Esophagus mucosa (tissue), 1 donor: ENCODE measurements at places on chromosomes 16 and 17.
A peak's percentile ranks its signal among the peaks of the same experiment; 100 is the strongest.

GRCh38 chr16:86239381-86239780, 270.9 kb upstream of the FOXF1 start:
- no peak for ATAC-seq

DNA sequence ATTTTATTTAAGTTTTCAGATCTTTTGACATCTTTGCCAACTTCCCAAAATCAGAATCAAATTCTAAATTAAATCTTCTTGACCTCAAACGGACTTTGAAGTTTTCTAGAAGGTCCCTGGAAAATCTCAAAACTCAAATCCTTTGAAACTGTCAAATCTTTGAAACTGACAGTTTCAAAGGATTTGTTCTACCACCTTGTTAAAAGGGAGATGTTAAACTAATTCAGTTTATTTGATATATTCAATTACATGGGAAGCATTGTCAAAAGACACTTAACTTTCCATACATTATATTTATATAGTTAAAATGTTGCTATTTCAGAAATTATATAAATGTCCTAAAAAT, 3.4 kb upstream of the DPEP1 start:
- no peak for ATAC-seq

- peak; percentile 61 for ATAC-seq
Observed at GRCh38 chr17:181245-182049, at the start of gene DOC2B. Gene DOC2B (minus strand): TSS chr17:181650. CDS start chr17:181479, 171 bp downstream.

DNA sequence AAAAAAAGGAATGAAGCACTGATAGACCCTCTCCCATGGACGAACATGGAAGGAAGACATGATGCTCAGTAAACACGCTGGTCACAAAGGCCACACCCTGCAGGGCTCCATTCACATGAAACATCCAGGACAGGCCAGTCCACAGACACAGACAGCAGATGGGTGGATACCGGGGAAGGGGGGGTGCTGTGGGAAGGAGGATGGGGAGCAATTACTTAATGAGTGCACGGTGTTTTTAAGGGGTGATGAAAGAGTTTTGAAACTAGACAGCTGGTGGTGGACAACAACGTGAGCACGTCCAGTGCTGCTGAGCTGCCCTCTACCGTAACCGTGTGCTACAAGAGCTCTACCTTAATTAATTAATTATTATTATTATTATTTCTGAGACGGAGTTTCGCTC, 6.0 kb upstream of the SLC16A3 start:
- no peak for ATAC-seq

DNA sequence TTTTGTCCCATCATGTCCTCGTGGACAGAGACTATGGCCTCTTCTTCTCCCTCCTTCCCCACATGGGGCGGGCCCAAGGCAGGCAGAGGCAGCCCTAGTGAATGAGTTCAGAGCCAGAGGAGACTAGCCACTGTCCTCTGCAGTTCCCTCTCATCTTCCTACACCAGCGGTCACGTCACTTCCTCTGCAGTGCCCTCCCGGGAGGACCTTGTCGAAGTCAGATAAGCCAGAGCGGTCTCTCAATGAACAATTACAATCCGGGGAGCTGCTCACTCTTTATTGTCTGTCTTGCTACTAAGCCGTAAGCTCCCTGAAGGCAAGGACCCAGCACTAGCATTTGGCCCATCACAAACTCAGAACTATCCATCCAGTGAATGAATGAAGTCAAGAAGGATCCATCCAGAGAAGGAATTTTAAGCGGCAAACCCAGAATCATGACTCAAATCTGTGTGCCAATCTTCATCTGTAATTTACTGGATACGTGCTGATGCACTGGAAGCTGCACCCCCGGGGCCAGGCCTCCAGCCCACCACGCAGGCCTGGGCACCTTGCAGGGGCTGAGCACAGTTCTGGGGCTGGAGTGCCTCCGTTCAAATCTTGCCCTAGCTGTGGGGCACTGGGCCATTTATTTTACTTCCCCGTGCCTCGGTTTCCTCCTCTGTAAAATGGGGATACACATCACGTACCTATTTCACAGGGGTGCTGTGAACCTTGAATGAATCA, 18.1 kb downstream of the ZNF423 start:
- ATAC-seq: no peak

- ATAC-seq: no peak
Observed at GRCh38 chr16:88333848-88334777, 48.6 kb upstream of the ZNF469 start.

GRCh38 chr17:29546830-29547229, 20.0 kb downstream of the ABHD15 start:
- ATAC-seq: no peak

DNA sequence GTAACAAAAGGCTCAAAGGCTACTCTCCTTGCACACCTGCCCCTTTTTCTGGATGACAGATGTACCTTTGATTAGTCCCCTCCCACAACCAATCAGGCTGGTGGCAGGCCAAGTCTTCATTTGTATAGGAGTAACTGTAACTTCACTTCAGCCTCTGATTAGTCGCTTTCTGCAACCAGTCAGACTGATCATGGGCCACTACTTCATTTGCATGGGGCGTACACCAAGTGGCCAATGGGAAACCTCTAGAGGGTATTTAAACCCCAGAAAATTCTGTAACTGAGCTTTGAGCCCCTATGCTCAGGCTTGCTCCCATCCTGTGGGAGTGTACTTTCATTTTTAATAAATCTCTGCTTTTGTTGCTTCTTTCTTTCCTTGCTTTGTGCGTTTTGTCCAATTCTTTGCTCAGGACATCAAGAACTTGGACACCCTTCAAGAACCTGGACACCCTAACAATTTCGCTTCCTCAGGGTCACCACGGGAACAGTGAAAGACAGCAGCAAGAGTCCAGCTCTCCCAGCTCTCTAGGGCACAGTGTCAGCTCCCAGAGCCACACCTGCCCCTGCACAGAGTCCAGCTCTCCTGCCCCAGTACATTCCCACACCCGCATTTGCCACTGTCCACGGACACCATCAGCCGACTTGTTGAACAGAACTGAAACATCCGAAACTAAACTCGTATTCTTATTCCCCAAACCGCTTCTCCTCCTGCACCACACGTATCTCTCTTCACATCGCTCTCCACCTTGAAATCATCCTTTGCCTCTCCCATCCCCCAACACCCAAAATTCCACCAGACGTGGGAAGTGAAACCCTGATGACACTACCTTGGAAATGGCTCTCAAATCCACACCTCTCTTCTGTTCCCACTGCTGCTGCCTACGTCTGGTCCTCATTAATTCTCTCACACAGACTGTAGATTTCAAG, 53.4 kb downstream of the ABCC12 start:
- ATAC-seq: no peak

GRCh38 chr16:88810912-88811768, 588 bp downstream of the APRT start:
- peak; percentile 71 for ATAC-seq

DNA sequence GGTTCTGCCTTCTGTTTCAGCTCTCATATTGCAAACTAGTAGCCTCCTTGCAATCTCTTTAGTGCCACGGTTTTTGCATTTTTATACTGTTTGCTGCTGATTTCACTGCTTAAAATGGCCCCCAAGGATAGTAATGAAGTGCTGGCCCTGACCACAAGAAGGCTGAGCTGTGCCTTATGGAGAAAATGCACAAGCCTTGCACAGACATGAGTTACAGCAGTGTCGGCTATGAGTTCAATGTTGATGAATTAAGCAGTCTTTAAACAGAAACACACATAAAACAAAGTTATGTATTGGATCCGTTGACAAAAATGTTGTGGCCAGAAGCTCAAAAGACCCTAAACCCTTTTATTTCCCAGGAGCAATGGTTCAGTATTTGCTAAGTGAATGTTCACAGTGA, 210.6 kb upstream of the DYNLRB2 start:
- ATAC-seq: no peak

DNA sequence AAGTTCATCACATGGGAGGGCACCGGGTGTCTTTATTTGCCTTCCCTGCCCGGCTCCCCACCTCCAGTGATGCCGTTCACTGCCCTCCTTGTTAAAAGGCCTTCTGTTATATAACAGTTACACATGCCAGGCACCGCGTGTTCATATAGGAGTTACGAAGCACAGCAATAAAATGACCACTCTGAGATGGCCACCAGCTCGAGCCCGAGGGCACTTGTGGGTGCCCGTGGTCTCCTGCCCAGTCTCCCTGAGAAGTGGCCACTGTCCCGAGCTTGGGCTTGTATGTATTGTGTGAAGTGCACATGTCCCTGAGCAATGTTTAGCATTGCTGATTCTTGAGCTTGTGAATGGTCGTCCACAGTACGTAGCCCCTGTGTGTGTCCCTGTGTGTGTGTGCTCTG, 355.6 kb downstream of the SEC14L1 start:
- ATAC-seq: no peak

- no peak for ATAC-seq
Observed at GRCh38 chr16:31508706-31509195, 560 bp upstream of the RUSF1 start.

DNA sequence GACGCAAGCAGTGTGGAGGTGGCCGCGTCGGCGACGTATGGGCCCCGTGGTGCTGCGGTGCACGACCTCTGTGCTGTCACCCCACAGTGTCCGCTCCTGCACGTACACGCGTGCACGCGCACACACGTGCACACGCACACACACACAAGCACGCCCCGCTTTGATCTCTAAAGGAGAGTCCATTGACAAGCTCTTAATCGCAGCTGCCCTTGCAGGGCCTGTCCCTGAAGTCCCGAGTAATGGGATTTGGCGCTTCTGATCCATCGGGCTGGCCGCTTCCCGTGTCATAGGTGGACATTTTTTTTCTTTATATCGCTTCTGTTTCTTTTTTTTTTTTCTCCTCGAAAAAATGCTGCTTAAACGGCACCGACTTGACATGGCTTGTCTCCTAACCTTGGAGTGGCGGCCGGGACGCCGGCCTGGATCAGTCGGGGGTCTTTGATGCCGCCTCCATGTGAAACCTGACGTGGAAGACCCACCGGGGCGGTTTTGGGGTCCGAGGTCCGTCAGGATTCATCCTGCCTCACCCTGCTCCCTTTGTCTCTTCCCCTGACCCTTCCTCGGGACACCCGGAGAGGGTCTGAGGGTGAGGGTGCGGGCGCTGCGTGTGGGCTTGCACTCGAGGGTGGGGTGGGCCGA, 8.3 kb upstream of the AXIN1 start:
- ATAC-seq: no peak

DNA sequence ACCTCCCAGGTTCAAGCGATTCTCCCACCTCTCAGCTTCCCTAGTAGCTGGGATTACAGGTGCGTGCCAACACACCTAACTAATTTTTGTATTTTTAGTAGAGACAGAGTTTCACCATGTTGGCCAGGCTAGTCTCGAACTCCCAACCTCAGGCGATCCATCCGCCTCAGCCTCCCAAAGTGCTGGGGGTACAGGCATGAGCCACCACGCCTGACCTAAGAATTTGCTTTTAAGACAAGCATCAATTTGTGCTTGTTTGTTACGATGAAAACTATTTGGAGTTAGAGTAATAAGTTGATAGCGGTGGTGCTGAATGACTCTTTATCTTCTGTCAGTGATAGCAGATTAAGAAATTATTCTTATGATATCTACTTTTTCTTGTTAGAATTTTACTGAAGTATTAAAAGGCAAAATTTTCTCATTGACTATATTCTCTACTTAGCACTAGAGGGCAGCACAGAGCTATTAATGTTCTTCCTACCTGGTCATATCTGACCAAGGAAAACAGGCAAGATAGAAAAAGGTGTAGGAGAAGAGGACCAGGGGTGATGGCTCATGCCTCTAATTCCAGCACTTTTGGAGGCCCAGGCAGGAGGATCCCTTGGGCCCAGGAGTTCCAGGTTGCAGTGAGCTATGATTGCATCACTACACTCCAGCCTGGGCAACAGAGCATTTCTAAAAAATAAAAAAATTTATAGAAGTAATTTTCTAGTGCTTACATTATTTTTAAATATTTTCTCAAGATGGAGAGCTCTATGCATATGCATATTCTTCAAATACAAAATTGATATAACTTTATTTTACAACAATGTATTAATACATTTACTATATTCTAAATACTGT, 24.5 kb downstream of the STXBP4 start:
- peak; percentile 73 for ATAC-seq

GRCh38 chr17:36777118-36777517, 160.2 kb upstream of the LHX1 start:
- no peak for ATAC-seq

DNA sequence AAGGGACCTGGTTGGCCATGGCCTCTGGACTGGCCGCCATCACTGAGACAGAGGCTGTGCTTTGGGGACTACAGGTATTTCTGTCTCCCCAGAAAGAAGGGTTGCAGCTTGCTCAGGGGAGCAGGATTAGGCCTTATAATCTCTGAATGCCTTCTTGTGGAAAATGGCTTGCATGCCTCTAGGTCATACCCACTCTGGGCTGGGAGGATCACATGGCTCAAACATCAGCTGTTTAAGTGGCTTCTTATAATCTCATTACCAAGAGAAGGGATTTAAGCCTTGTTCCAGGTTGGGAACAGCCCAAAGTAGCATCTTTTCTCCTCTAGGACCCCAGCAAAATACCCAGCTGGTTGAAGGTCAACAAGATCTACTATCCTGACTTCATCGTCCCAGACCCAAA, 19.1 kb downstream of the LIG3 start:
- ATAC-seq: no peak

DNA sequence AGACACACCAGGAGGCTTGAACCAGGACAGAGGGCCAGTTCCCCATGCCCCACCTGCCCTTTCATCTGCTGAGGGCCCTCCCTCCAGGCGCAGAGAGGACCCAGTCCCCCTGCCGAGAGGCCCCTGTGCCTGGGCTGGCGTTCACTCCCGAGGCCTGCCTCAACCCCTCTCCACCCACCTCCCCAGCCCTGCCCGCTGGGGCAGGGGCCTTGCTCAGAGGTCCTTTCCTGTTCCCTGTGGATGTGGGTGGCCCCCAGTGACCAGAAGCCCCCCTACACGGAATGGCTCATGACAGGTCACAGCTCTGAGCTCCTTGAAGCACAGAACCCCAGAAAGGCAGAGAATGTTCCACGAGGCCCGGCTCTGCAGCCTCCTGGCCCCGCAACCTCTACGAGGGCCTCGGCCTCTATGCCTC, 6.7 kb downstream of the TMC6 start:
- no peak for ATAC-seq

DNA sequence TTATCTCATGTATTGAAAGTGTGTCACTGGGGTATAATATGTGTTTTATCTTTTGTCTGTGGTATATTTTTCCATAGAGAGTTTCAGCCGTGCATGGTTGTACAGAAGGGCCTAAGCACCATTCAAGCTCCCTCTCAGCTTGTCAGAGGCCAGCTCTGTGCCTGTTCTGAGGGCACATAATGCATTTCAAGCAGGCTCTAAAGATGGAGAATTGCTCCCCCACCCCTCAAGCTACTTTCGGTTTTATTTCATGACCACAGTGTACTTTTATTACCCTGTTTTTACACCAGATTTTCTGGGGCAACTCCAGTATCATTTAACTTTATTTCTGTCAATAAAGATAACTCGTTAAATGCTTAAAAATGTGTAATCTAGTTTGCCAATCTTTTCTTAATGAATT, 131.7 kb downstream of the SHISA6 start:
- ATAC-seq: no peak

DNA sequence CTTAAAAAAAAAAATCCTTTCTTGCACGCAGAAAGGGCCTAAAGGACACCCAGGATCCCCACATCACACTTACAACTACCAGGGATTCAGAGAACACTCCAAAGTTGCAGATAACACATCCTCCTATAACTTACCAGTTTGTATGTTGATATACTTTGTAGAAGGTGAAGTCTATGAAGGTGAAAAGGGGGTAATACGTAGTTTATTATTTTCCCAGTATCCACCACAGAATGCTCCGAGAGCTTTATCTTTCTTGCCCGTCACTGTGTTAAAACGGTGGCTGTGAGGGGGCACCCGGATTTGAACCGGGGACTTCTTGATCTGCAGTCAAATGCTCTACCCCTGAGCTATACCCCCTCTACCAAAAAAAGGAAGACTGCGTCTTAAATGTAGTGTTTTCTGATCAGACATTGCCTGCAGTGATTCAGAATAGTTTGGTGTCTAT, 7.9 kb upstream of the RPL23 start:
- no peak for ATAC-seq
